Stomach (tissue), 19 donors: ENCODE measurements at places on chromosomes 4 and X.

GRCh38 chrX:49247346-49247745, 12.1 kb downstream of the CCDC22 start:
- no peak for DNase-seq

DNA sequence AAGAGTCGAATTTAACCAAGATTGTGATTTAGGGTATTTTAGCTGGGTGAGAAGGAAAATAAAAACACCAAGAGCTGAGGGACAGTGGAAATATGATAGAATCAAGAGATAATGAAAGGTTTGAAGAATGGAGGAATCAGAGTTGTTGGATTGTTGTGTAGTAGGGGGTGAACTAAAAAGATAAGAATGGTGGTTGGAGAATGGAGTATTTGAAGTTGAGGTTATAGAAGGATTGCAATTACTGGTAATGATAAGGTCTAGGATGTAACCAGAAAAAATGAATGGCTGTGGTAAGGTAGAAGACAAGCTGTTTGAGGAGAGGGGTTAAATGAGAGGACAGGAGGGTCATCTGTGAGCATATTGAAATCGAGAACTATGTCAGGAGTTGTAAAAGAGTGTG, 4.5 kb downstream of the ABCE1 start:
- no peak for DNase-seq

DNA sequence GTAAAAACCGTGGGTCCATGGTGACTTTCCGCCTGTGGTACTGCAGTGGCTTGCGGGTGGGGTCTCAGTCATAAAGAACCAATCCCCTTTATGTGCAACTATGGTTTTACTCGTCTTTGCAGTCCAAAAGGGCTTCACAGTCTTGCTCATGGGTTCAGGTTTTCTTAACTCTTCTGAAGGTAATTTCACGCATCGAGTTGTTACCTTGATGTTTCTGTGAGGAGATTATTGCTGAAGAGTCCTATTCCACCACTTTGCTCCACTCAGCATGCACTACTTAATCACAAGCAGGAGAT, 41.5 kb downstream of the F8 start:
- DNase-seq, result no peak

DNA sequence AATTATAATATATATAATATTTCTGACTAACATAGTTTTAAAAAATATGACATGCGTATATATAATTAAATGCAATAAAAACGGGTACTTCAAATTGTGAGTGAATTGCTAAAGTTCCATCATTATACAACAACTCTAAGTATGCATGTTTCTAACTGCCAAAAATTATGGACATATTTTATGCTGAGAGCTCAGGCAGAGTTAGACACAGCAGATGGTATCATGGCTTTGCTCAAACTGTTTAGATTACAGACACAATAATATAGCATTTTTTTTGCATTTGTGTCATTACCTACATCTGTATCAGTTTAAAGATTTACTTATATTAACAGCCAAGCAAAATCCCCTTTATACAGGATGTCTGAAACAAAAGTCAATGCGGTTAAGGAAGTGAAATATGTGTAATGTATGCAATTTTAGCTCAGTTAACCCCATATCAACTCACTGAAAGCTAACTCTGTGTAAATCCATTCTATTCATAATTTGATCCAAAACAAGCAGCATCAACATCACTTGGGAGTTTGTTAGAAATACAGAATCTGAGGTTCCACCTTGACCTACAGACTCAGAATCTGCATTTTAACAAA, 119.1 kb upstream of the CNKSR2 start:
- no peak for DNase-seq

- DNase-seq, result no peak
Observed at GRCh38 chrX:38941675-38942074, 140.4 kb downstream of the MID1IP1 start.

GRCh38 chrX:103739421-103739820, 28.7 kb downstream of the TMEM31 start:
- DNase-seq, result no peak

DNA sequence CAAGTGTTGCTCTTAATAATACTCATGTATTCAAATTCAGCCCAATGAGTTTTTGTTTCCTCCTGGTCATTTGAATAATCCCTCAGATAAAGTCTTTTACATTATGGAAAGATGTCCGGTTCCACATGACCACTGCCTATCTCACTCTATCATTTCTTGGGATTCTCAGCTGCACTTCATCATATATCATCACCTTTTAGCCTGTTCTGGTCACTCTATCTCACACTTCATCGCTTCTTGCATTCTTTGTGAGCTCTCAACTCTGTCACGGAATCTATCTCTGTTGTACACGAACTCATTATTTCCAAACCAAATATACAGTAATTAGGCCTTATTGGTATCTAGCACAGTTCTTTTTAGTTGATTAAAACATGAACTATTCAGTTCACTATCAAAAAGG, 126.9 kb upstream of the HAND2 start:
- no peak for DNase-seq
